ENCODE measurements at places on chromosomes 2 and 18.

GRCh38 chr18:39441648-39442047 lies 1876.0 kb upstream of the CELF4 start:
- DNase-seq: no peak

GRCh38 chr18:63823516-63824219 lies 48.5 kb downstream of the SERPINB7 start:
- DNase-seq: no peak

DNA sequence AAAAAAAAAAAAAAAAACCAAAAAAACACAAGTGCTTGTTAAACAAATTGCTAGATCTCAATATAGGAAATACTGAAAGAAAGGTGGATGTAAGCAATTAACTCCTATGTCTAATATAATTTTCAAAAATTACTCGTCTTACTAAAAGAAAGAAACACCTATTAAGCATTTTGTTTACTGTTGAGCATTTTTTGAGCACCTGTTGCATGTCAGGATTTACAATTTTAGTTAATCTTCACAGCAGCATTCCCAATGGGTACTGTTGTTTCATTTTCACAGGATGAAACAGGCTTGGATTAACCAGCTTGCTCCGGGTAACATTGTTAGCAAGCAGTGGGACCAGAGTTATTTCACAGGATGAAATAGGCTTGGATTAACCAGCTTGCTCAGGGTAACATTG lies 4.8 kb downstream of the ZNF638 start:
- no peak for DNase-seq

- DNase-seq: no peak
Measured at GRCh38 chr2:222915092-222915957, 54.5 kb downstream of the ACSL3 start.

DNA sequence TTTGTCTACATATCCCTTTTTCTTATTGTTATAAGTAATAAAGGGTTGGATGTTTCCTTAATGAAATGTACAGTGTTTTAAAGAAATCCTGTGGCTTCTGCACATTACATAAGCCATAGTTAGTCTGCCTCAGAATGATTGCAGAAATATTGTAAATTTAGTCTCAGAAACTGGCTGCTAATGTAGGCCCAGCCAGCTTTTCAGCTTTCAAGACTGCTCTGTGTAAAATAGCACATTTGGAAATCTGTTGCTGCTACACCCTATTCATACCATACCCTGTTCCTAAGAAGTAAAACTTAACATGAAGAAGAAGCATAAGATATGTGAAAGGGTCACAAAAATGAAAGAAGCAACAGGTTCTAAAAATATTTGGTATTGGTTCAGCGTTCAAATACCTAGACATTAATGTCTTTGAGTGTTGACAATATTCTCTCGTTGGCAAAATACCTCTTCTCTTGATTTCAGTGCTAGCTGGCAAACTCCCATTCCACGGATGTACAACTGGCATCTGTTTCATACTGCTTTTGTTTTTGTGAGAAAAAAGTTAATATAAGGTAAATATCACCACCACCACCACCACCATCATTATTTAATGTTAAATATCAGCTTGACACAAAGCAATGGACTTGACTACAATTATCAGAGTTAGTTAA lies 19.2 kb upstream of the NCKAP1 start:
- DNase-seq: no peak

- no peak for DNase-seq
Measured at GRCh38 chr2:95231723-95232122, 24.4 kb downstream of the ZNF892 start.

- no peak for DNase-seq
Measured at GRCh38 chr2:138712212-138712979, 67.8 kb downstream of the NXPH2 start.

DNA sequence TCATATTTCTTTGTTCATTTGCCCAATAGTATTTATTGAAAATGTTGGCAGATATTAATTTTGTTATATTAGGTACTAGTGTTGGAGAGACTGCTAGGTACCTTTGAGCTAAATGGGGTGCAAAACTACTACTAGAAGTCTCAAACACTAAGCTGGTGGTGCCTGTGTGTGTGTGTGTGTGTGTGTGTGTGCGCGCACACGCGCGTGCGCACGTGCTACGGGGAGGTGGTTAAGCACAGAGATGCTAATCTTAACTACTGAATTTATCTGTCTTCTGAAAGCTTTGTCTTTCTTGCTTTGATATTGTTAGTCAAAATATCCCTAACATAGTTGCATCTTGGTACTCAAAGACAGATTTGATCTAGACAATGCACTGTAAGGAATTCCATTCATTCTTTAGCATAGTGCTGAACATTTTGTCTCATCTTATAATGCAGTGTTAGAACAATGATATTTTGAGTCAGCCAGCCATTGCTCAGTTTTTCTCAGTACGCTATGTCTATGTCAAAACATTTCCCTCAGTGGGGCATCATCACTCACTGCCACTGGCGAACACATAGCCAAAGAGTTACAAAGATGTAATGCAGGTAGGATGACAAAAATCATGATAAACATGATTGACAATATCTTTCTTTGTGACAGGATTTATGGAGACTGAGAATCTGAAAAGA lies 396.0 kb upstream of the RGPD4 start:
- no peak for DNase-seq

GRCh38 chr2:46147626-46148368 lies 149.4 kb upstream of the EPAS1 start:
- DNase-seq: no peak

DNA sequence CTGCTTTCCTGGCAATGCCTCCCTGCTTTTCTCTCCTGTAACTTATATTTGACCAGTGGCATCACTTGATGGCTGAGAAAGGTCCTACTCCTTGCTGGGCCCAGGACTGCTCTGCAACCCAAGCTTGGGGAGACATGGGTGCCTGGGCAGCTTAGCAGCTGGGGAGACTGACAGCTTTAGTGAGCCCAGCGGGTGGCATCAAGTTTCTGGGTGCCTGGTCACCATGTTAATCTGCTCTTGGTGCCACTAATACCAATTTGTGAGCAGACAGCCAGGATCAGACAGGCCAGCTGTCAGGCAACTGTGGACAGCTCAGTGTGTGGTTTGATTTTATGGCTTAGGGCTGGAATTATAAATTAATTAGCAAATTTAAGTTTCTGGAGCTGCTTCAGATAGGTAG lies 144.8 kb upstream of the GLI2 start:
- DNase-seq: no peak

- no peak for DNase-seq
Measured at GRCh38 chr2:64284751-64285150, 140.5 kb upstream of the PELI1 start.

GRCh38 chr2:201618744-201619662 lies 24.3 kb downstream of the TMEM237 start:
- peak; percentile 79 for DNase-seq

GRCh38 chr2:238998801-238999200 lies 150.9 kb downstream of the TWIST2 start:
- no peak for DNase-seq

DNA sequence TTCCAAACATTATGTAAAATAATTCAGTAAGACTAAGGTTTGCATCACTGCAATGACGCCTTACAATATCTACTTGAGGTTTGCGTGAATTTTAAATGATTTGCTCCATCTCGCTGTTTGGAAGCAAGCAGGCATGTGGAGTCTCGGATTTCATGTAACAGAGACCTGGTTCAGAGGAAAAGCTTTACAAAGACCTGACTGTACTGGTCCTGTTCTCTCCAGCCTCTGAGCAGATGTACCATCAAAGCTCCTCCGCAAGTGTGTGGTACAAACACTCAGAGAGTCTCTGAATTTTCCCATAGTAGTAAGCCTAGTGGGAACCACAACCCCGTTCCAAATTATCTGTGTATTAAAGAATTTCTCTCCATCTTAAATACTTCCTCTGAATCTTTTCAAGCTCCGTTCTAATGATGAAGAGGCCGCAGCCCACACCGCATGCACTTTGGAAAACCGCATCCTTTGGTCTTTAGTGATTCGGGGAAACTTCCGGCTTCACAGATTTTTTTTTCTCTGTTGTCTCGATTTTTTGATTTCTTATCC lies 728.1 kb upstream of the SOX11 start:
- DNase-seq: no peak

DNA sequence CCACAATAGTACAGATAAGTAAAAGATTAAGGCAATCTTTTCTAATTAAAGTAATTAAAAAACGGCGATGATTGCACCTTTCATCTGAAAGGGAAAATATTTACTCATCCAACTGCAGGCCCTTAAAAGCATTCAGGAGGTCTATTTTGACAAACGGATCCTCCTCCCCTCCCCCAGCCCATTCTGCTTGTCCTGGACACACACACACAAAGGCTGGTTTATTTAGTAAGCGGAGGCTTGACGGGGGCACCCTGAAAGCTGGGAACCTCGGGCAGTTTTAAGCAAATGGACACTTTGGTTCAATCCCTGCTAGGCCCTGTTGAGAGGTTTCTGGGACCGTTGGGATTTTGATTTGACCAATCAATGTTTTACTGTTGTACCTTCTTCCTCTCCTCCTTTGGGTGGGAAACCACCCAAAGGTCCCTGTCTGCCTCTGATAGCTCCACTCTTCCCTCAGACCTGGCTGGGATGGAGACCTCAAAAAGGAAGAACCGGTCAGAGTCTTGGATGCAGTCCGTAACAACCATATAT lies 135.8 kb upstream of the HAAO start:
- DNase-seq: no peak

- no peak for DNase-seq
Measured at GRCh38 chr2:173290518-173290917, 64.2 kb upstream of the CDCA7 start.

All from psoas muscle (tissue), 8 donors.